ENCODE measurements at places on chromosomes 13 and 19. TPM values are rescaled to one million over a fixed set of nuclear protein-coding genes. Genes with fewer than 3 reads are reported as not detected.

GCDH gene
- 39.2 TPM for total RNA-seq

ZNF582 gene
- total RNA-seq, result 4.3 TPM

ATP4A gene
- total RNA-seq, result not detected

RNF225 gene
- not detected for total RNA-seq

PABPC3 gene
- 0.15 TPM for total RNA-seq

SYNE4 gene
- 9.5 TPM for total RNA-seq

PCDH9 gene
- 3.7 TPM for total RNA-seq

NLRP9 gene
- not detected for total RNA-seq

FBXO27 gene
- 2.6 TPM for total RNA-seq

DNA sequence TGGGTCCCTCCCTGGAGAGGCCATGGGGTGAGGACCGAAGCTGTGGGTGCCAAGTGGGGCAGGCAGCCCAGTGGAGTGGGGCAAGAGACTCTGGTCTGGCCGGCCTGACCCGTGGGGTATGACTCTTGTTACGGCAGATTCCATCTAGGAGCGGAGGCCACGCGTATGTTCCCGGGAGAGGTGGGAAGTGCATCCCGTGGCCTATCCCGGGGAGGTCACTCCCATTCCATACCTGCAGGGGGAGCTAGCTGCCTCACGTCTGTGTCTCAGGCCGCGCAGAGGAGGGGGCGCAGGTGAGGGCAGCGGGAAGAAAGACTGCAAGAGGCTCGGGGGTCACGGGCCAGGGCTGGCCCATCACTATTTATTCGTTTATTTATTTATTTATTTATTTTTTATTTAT, 4.9 kb downstream of the CSNK1G2 start:
- no peak for DNase-seq

DNA sequence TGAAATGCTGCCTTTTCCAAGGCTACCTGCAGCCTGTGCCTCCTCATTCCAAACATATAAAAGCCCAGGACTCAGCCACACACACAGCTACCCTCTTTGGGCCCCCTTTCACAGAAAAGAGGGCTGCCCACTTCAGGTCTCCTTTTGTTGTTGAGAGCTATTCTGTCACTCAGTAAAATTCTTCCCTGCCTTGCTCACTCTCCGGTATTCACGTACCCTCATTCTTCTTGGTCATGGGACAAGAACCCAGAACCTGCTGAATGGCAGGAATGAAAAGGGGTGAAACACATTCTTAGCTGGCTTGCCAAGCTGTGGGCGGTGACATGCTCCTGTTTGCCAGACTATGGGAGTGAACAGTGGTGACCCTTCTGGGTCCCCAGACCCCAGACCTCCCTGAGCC, 338.0 kb upstream of the ATXN8OS start:
- DNase-seq, result no peak

DNA sequence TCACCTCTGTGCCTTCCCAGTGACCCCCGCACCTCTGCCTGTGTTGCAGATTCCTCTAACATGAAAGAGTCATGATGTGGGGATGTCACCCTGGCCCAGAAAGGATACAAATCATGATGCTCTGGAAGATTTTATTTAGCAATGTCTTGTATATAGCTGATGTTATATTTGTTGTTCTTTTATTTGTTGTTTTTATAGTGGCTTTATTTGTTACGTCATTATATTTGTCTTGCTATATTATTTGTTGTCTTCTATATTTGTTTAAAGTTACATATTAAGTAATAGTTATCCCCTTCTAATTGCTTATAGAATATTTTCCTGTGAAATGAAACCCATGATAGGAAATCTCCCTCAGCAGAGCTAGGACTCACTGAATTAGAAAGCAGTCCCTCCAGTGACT, 1149.2 kb downstream of the UQCRFS1 start:
- DNase-seq, result no peak

- no peak for DNase-seq
Observed at GRCh38 chr13:53090461-53090860, 61.8 kb downstream of the OLFM4 start.

DNA sequence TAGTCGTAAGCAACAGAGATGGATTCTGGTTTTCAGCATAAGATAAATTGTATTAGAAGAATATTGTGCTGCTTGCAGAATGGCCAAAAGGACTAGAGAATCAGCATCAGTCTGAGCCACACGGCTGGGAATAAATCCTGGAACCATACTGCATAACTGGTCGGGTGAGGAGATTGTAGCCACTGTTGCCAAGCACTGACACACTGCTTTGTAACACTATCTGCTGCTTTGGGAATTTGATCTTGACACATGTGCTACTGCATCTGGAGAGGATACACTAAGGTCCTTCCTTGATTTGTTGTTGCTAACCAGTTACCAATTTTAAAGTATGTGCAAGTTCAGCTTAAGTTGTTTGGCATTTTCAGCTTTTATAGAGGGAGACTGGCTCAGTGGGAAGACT, 1.9 kb downstream of the HNRNPA1L2 start:
- DNase-seq, result no peak

DNA sequence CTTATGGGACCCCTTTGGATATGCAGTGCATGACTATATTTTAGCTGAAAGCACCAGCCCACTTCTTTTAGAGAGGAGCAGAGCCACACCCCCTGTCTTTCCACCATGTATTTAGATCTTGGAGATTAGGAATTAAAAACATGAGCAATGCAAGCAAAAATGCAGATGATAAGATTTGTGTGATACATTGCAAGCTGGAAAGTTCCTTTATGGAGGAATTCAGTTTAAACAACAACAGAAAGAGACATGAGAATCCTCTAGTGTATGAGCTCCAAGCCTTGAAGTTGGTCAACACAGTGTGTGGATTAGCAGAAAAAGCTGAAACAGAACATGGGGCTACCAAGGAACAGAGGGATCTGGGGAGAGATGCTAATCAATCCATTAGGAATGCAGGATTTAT, 529.8 kb upstream of the NBEA start:
- no peak for DNase-seq

DNA sequence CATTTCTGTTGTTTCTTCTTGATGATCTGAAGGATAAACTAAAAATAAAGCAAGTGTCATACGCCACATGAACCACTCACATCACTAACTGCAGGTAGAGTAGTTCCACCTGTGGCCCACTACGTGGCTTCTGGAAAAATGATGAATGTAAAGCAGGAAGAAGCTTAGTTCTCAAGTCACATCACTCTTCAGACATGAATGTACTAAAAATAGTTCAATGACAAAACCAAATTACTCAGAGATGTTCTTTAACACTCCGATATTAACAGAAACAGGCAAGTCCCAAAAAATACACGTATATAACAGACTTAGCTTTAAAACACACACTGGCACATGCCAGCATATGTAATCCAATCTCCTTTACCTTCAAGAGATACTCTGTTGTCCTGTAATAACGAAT, 21.6 kb downstream of the RAB20 start:
- no peak for DNase-seq

- DNase-seq, result no peak
Observed at GRCh38 chr13:41637586-41637985, 180.2 kb downstream of the RGCC start.

GRCh38 chr19:18871543-18871942, 24.4 kb downstream of the CERS1 start:
- DNase-seq, result no peak

DNA sequence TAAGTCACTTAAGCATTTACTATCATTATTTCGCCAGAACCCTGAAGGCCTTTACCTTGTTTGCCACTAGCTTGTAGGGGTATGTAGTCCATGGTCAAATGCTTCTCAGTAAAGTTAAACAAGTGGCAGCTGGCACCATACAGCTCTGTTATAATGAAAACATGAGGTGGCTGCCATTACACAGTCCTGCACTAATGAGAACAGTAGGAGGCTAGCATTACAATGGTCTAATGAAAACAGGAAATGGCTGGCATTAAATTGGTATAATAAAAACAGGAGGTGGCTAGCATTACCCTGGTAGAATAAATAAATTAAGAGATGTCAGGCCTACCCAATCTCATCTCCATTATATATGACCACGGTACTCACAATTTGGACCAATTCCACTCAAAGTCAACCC, 107.5 kb downstream of the PCDH17 start:
- DNase-seq, result no peak

DNA sequence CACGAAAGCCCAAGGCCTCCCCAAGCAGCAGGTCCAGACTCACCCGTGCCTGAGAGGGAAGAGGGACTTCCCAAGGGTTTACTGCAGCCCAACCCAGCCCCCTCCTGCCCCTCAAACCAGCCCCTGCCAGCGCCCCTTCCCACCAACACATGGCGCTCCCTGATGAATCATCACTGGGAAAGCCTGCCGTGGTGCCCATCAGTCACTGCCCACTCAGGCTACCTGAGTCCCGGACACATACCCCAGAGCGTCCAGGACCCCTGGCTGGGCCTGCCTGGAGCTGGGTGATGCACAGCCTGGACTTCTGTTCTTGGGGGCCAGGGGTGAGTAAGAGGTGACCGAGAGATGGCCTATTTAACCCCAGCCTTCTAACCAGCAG, 60.6 kb downstream of the MLLT1 start:
- no peak for DNase-seq

- no peak for DNase-seq
Observed at GRCh38 chr13:104021806-104022397, 955.7 kb upstream of the SLC10A2 start.

- DNase-seq, result no peak
Observed at GRCh38 chr19:18669524-18669817, 14.0 kb upstream of the CRTC1 start.

GRCh38 chr13:78499802-78500201, 103.5 kb downstream of the POU4F1 start:
- DNase-seq, result no peak

DNA sequence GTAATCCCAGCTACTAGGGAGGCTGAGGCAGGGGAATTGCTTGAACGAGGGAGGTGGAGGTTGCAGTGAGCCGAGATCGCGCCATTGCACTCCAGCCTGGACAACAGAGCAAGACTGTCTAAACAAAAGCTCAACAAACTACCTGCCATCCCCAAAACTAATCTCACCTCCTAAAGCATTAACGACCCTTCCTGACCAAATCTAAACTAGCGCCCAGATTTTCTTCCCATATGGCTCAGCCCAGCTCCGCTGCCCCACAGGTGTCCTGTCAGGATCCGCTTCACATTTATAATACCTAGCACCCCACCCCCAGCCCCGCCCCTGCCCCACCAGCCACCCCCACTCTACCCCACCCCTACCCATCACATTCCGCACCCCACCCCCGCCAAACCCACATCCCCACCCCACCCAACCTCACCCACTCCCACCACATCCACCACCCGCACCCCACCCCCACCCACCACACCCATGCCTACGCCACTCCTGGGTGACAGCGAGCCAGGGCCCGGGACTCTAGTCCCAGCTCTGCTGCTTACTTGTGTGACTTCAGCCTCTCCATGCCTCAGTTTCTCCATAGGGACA, 599 bp downstream of the C19orf12 start:
- DNase-seq, result no peak

DNA sequence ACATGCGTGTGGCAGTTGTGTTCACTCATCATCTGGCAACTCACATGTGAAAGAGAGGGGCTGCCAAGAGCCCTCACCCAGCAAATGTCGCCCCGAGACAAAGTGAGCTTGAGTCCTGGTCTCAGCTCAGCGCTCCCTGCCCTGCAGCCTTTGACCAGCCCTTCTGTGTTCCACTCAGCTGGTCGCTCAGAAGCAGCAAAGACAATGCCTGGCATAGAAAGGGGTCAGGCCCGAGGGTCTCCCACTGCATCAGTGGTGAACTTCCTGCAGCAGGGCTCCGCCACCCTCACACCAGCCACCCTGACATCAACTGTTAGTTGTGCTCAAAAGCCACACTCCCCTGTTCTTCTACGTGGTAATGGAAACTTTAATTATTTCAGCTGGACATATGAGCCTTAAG, 68.0 kb downstream of the SLC7A1 start:
- no peak for DNase-seq

DNA sequence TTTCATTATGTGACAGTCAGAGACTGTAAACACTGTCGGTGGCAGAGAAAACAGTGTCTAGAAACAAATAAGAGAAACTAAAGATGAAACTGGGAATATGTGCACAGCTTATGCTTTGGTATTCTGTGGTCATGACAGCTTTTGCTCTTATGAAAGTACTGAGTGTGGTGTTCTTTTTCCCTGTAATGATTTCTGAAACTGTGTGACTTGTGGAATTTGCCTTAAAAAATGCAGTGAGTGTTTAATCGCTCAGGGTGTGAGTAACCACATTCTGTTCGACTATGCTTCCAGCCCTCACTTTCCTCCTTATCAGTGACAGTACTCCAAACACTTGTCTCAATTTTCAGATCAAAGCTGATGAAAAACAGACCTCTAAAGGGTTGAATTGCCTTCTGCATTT, 66.9 kb upstream of the DIAPH3 start:
- no peak for DNase-seq

DNA sequence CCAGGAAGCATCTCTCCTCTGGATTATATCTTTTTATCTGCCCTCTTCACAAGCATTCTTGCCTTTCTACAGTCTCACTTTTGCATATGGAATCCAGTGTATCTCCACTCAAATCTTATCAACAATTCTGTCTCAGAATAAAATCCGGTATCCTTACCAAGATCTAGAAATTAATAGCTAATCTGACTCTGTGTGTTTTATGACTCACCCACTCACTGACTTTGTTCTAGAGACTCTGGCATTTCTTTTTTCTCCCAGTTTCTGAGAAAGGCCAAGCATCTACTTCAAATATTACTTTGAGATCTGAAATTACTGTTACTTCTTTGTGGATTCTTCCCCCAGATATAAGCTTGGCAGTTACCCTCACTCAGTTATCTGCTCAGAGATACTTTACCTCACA, 913.5 kb upstream of the ATXN8OS start:
- no peak for DNase-seq

All from breast epithelium (tissue), 4 donors.